ENCODE measurements at places on chromosomes 11 and 22. TPM values are rescaled to one million over a fixed set of nuclear protein-coding genes. Genes with fewer than 3 reads are reported as not detected.
A peak's percentile ranks its signal among the peaks of the same experiment; 100 is the strongest.

DNA sequence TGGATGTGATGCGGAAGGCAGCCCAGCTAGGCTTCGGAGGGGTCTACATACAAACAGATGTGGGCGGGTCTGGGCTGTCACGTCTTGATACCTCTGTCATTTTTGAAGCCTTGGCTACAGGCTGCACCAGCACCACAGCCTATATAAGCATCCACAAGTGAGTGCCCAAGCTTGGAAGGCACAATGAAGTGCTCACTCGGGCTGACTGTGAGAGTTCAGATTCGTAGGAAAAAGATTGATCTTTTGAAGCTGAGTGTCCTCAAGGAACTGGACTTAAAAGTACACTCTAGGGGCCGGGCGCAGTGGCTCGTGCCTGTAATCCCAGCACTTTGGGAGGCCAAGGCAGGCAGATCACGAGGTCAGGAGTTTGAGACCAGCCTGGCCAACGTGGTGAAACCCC lies 3.7 kb downstream of the ACAD8 start:
- no peak for DNase-seq

DNA sequence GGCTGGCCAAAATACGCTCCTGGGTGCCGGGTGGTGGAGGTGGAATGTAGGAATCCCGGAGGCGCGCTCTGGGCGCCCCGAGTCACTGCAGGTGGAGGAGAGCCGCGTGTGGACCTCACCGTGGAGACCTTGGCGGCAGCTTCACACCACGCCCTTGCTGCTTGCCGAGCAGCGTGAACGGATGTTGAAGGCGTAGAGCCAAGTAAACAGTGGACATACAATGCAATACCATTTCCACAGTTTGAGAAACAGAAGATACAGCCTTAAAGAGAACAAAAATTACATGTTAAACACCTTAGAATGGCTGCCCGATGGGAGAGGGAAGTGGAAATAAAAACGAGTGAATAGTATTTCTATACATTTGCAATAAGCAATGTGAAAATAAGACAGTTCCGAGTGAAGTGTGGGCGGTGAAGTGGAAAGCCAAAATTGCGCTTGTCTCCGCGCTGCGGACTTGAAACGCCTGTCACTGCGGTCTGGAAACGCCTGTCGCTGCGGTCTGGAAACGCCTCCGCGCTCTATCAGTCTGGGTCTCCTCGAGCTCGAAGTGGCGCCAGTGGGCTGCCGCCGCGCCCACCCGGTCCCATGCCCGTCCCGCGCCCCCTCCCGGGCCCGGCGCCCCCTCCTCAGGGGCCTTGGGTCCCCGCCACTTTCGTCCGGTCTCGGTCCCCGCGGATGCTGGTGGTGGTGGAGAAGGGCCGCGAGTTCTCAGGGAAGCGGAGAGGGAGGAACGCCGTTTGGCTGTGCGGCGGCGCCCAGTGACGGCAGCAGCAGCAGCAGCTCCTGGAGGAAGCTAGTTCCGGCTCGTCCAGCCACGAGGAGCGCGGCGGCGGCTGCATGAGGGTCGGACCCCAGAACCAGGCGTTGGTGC lies 1.6 kb downstream of the NCR3LG1 start:
- peak; percentile 93 for DNase-seq

GRCh38 chr11:106958517-106959248 lies 59.6 kb downstream of the GUCY1A2 start:
- DNase-seq: no peak

DNA sequence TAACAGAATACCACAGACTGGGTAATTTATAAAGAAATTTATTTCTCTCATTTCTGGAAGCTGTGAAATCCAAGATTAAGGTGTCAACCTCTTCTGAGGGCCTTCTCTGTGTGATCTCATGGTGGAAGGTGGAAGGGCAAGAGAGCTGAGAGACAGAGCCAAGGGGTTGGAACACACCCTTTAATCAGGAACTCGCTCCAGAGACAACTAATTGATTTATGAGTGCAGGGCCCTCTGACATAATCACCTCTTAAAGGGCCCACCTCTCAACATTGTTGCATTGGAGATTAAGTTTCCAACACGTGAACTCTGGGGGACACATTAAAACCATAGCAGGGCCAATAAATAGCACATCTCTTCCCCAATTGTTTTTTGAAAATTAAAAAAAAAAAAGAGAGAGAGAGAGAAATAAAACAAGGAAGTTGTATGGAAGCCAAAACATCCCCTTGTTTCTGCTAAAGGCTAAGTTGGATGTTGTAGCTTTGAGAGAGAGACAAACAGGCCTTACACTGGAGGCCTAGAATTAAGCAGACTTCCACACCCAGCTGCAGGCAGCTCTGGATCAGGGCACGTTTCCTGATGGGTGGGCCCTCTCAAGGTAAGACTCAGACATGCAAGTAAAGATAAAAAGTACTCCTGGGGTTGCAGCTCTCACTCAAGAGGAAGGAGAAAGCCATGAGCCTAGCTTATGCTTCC lies 64.1 kb upstream of the BIRC3 start:
- no peak for DNase-seq

- DNase-seq: no peak
Observed at GRCh38 chr11:17209939-17210245, 2.1 kb upstream of the PIK3C2A start.

GRCh38 chr11:74171997-74172396 lies 908 bp downstream of the PPME1 start:
- peak; percentile 22 for DNase-seq

DNA sequence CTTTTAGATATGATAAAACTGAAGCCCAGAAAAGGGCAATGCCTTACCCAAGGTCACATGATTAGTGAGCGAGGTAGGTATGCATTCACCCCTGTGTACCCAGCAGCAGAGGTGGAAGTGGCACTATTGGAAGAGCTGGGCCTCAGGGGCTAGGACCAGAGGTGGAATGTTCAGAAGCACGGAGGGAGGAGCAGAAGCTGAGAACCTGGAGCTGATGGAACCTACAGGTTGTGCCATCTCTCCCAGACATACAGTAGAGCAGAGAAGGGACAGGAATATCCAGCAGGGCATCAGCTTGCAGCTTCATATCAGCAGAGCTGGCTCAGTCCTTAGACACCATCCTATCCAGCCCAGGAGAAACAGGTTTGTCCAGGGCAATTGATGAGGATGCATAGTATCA lies 14.6 kb upstream of the FCHSD2 start:
- no peak for DNase-seq

GRCh38 chr11:75946531-75947530 lies 131.8 kb downstream of the UVRAG start:
- DNase-seq: no peak

DNA sequence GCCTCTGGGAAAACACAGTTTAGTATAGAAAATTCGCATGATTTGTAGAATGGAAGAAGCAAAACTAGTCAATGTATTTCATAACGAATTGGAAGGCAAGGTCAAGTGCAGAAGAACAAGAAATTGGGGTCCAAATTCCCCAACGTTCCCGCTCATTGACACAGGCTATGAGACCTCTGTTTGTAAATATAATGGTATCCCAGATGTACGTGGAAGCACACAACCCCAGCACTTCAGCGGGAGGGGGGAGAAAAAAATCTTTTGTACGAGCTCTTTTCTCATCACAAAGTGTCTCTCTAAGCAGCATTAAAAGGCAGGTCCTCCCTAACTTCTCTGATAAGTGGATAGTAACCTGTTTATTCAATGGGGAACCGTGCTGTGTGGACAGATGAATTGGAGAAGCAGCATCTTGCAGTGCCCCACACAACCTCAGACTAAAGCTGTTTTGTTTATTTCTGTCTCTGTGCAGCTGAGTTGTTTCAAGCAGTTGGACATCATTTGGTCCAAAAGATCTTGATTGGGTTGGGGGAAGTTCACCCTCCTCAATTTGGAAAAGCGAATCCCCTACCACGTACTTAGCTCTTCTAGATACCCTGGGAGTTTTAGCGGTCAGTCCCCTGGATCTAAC lies 1.1 kb upstream of the GAB2 start:
- DNase-seq: no peak

- no peak for DNase-seq
Observed at GRCh38 chr11:1598816-1599215, 722 bp upstream of the KRTAP5-2 start.

- no peak for DNase-seq
Observed at GRCh38 chr11:134069426-134070341, 812 bp downstream of the JAM3 start.

- no peak for DNase-seq
Observed at GRCh38 chr11:102138670-102139069, 28.4 kb downstream of the YAP1 start.

DNA sequence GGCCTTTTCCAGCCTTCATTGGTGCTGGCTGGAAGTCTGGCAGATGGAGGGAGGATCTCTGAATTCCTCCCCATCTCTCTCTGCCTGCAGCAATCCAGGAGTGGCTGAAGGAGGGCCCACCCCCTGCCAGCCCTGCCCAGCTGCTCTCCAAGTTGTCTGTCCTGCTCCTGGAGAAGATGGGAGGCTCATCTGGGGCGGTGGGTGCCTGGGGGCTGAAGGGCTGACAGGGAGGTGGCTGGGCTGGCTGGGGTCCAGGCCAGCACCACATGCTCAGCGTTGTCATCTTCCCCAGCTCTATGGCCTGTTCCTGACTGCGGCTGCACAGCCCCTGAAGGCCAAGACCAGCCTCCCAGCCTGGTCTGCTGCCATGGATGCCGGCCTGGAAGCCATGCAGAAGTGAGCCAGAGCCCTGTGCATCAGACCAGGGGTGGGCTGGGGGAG lies 12.2 kb downstream of the TKFC start:
- DNase-seq: no peak

DNA sequence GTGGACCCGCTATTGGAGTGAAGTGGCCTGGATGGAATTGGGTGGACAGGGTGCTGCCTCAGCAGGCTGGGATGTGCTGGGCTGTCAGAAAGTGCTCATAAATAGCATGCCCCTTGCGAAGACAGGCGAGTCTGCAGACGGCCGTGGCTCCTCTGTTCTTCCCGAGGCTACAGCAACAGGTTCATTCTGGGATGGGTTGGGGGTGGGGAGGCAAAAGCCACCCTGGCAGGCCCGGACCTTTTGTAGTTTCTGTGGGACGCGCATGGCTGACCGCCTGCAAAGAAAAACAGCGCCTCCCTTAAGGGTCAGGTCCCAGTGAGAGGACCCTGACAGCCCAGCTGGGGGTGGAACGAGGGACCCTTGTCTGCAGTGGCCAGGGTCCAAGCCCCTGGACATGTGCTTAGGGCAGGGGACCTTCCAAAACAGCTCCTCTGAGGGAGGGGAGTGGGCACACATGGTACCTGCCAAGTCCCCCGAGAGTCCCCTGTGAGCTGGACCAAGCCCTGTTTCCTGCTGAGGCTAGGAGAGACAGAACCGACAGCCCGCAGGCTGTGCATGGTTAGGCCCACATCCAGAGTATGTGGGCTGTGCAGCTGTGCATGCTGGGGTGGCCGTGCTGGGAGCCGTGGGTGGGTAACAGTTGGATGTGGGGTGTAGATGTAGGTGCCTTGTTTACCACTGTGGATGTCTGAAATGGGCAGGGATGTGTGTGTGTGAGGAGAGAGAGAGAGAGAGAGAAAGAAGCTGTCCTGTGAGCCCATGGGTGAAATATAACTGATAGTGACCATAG lies at the start of gene CRYBB3:
Gene CRYBB3 (plus strand): TSS at position 128 of the 790 bp plus-strand sequence. CDS start 1,539 bp downstream, outside the sequence.
- no peak for DNase-seq

- no peak for DNase-seq
Observed at GRCh38 chr22:31742682-31743081, 7.2 kb downstream of the PRR14L start.

- no peak for DNase-seq
Observed at GRCh38 chr22:23094695-23095681, 24.7 kb downstream of the GNAZ start.

- DNase-seq: peak; percentile 49
Observed at GRCh38 chr22:26892166-26893041, 235.0 kb downstream of the MIAT start.

The MMP7 gene
- total RNA-seq: not detected

The MCAM gene
- total RNA-seq: 86.0 TPM

The CPT1A gene
- total RNA-seq: 17.0 TPM

The RCE1 gene
- 0.58 TPM for total RNA-seq

The OR52I1 gene
- not detected for total RNA-seq

The SHANK3 gene
- total RNA-seq: 2.5 TPM

The UPK3A gene
- total RNA-seq: not detected

The CASP1 gene
- total RNA-seq: 71.0 TPM

The SPDYC gene
- not detected for total RNA-seq

The HSPB2 gene
- total RNA-seq: 0.37 TPM

The FAM181B gene
- 2.6 TPM for total RNA-seq

The MS4A3 gene
- total RNA-seq: not detected

All from stomach (tissue), 19 donors.